Smooth muscle cell of the umbilical artery (primary cell): ENCODE measurements at places on chromosomes 4 and X. TPM values are rescaled to one million over a fixed set of nuclear protein-coding genes. Genes with fewer than 3 reads are reported as not detected.

NSUN7 gene
- total RNA-seq, result 0.30 TPM in 1 of 2 replicates, not detected in the other

CT45A3 gene
- total RNA-seq, result not detected in 2 replicates

GNRHR gene
- not detected in 2 replicates for total RNA-seq

MAGEA10 gene
- not detected in 2 replicates for total RNA-seq

MAGT1 gene
- 133 and 172 TPM in 2 replicates for total RNA-seq

TBC1D25 gene
- total RNA-seq, result 3.3 and 8.5 TPM in 2 replicates

PAGE1 gene
- total RNA-seq, result not detected in 2 replicates

TMPRSS11D gene
- not detected in 2 replicates for total RNA-seq

GNPDA2 gene
- 24.8 and 27.3 TPM in 2 replicates for total RNA-seq

NPY2R gene
- total RNA-seq, result not detected in 2 replicates

GYPA gene
- not detected in 2 replicates for total RNA-seq

UBE2D3 gene
- 272 and 420 TPM in 2 replicates for total RNA-seq

LEF1 gene
- total RNA-seq, result under 0.01 and 0.28 TPM in 2 replicates

CFP gene
- total RNA-seq, result 0.05 and 0.30 TPM in 2 replicates

PNMA5 gene
- total RNA-seq, result not detected in 2 replicates

TLR2 gene
- 0.55 TPM in 1 of 2 replicates, not detected in the other for total RNA-seq

PF4V1 gene
- 0.78 and 9.2 TPM in 2 replicates for total RNA-seq

FMR1NB gene
- total RNA-seq, result not detected in 2 replicates

ENPEP gene
- total RNA-seq, result 0.30 and 3.1 TPM in 2 replicates

REELD1 gene
- total RNA-seq, result not detected in 2 replicates

CCNA2 gene
- total RNA-seq, result 5.0 and 27.6 TPM in 2 replicates

NLGN3 gene
- total RNA-seq, result under 0.01 and 0.23 TPM in 2 replicates

FAM9B gene
- not detected in 2 replicates for total RNA-seq

SRPX2 gene
- total RNA-seq, result 122 and 176 TPM in 2 replicates

MAGEA4 gene
- total RNA-seq, result not detected in 2 replicates

CETN2 gene
- total RNA-seq, result 48.3 and 58.8 TPM in 2 replicates

MAGEA2B gene
- not detected in 2 replicates for total RNA-seq

CITED1 gene
- 0.23 TPM in 1 of 2 replicates, not detected in the other for total RNA-seq

ZFP92 gene
- total RNA-seq, result 0.83 and 1.5 TPM in 2 replicates

UGT2A2 gene
- total RNA-seq, result not detected in 2 replicates

GSX2 gene
- not detected in 2 replicates for total RNA-seq

MAGEB10 gene
- not detected in 2 replicates for total RNA-seq

COL25A1 gene
- 2.7 and 5.0 TPM in 2 replicates for total RNA-seq

SPIN4 gene
- 1.2 and 3.6 TPM in 2 replicates for total RNA-seq

AR gene
- total RNA-seq, result 0.89 and 2.1 TPM in 2 replicates

HHIP gene
- total RNA-seq, result 0.59 and 13.1 TPM in 2 replicates

STK32B gene
- total RNA-seq, result 0.59 and 1.6 TPM in 2 replicates

FDCSP gene
- total RNA-seq, result 0.59 TPM in 1 of 2 replicates, not detected in the other

RUFY3 gene
- 69.7 and 87.0 TPM in 2 replicates for total RNA-seq

DMP1 gene
- total RNA-seq, result not detected in 2 replicates
